NAMALWA (cell line): ENCODE measurements at places on chromosomes 5 and 9.

- DNase-seq: no peak
Observed at GRCh38 chr5:78763659-78764189, 115.2 kb upstream of the LHFPL2 start.

DNA sequence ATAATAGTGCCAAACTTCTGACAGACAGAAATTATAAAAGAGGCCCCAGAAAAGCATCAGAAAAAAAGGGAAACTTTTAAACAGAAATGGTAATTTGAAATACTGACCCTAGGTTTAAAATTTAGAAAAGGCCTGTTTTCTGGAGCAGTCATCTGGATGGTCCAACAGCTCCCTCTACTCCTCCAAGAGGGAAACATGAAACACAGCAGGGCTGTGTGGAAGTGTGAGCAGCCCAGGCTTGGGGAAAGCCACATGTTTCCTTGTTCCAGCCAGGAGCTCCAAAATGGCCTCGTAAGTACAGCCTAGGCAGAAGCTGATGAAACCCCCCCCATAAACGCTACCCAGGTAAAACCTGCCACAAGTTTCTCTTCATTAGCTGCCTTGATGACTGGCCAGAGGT is 499.3 kb upstream of the ADAMTS16 start:
- peak; percentile 42 for DNase-seq

DNA sequence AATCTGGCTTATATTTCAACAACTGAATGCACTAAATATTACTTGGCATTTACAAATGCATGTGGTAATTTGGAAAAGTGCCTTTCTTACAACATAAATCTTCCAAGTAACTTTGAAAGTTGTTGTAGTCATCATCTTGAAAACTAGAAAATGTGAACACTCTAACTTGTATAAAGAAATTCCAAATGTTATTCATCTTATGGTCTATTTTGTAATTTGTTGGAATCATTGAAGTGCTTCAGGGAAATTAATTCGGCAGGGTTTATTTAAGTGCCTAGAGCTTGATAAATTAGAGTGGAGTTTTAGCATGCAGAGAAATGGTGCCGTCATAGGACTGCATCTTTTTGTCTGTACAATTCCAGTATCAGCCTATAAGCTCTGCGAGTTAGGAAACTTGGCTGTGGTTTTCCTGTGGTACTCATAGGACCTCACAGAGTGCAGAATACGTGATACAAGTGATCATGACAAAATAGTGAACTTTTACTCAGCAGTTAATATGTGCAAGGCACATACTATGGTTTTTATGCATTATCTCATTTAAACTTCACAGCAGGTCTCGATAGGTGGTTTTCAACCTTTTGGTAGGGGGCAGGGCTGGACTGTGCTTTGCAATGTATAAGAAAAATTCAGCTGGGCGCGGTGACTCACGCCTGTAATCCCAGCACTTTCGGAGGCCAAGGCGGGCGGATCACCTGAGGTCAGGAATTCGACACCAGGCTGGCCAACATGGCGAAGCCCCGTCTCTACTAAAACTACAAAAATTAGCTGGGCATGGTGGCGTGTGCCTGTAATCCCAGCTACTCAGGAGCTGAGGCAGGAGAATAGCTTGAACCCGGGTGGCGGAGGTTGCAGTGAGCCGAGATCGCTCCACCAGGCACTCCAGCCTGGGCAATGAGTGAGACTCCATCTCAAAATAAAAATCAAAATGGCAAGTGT is 79.6 kb downstream of the RAI14 start:
- no peak for DNase-seq

GRCh38 chr9:136696502-136696901 is 9.2 kb upstream of the AGPAT2 start:
- DNase-seq: no peak

DNA sequence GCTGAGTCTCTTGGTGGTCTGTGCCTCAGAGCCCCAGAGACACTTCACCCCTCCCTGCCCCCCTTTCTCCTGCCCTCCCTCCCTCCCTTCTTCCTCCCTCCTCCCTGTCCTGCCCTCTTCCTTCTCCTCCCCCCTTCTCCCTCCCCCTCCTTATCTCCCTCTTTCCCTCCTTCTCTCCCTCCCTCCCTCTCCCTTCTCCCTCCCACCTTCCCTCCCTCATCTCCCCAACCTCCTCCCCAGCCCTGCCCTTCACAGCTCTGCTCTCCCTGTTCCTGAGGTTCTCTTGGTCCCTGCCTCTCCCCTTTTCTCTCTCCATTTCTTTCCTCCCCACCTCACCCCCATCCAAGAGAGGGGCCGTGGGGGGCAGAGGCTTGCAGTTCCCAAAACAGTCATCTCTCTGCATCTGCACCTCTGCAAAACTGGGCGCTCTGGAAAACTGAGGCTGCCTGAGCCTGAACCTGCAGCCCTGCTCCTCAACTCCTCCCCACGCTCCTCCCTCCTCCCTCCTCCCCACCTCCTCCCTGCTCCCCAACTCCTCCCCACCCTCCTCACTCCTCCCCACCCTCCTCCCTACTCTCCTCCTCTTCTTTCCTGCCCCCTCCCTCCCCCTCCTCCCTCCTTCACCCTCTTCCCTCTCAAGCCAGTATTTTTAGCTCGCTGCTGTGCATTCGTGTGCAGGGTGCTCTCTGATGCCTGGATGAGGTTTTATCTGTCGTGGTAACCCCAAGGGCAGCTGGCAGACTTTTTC is 219.1 kb downstream of the C9orf50 start:
- no peak for DNase-seq

DNA sequence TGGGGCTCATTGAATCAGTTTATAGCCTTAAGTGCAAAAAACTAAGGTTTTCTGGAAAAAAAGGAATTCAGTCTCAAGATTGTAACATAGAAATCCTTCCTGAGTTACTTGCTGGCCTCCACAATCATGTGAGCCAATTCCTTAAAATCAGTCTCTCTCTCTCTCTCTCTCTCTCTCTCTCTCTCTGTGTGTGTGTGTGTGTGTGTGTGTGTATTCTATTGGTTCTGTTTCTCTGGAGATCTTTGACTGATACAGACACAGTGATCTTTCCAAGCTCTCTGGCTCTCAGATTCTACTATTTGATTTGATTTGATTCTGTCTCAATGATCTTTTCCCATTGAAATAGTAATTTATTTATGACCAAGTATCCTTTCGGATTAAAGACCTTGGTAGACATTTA is 74.6 kb downstream of the CFAP95 start:
- DNase-seq: no peak

GRCh38 chr5:147169901-147170300 is 64.9 kb upstream of the STK32A start:
- DNase-seq: no peak

DNA sequence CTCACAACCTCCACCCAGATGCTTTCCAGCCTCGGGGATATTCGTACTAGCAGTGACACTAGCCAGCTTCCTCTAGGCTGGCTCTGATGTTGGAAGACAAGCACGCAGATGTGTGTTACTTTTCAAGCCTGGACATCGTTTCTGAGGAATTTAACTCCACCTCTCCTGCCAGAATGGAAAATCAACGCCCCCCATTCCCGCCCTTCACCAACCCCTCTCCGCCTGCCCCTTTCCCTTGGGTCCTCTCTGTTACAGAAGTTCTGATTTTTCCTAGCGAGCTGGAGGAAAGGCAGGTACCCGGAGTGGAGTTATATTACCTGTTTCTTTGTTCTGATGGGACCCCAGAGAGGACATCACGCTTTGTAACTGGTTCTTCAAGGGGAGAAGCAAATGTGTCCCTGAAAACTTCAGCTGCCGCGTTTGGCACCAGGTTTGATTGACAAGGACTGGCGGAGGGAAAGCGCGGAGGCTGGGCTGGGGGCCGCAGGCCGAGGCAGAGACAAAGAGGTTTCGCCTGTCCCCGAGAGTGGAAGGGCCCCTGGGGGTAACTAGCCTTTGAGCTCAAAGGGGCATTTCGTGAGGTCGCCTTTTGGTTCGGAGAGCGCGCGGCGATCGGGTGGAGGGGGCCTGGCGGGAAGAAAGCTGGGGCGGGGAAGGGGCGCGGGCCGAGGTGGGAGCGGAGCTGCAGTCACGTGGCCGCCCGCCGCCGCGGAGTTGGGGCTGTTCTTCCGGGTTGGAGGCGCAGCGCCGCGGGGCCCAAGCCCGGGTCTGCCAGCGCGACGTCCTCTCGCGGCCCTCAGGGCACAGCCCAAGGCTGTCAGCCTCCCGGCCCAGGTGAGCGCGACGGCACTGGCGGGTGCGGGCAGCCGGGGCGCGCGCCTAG is at the start of gene NNT:
Gene NNT (plus strand): TSS at position 720 of the 883 bp plus-strand sequence. CDS start 6,016 bp downstream, outside the sequence.
- peak; percentile 77 for DNase-seq

DNA sequence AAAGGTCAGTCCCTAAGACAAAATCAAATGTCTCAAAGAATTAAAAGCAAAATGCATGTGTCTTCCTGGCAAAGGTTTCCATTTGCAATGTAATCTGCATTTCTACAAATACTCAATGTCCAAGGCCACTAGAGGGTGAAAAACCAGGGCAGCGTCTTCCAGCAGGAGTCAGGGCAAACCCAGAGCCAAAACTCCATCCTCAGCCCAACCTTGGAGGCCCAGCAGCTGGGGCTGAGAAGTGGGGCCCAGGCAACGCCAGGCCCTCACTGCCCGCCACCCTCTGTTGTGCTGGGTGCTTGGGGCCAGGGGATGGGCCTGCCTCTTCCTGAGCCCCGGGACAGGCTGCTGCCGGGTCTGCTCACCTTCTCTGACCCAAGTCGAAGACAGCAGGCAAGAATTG is 200.1 kb downstream of the PAX5 start:
- DNase-seq: peak; percentile 26

- DNase-seq: no peak
Observed at GRCh38 chr5:165152058-165152457, 1646.6 kb downstream of the MAT2B start.

DNA sequence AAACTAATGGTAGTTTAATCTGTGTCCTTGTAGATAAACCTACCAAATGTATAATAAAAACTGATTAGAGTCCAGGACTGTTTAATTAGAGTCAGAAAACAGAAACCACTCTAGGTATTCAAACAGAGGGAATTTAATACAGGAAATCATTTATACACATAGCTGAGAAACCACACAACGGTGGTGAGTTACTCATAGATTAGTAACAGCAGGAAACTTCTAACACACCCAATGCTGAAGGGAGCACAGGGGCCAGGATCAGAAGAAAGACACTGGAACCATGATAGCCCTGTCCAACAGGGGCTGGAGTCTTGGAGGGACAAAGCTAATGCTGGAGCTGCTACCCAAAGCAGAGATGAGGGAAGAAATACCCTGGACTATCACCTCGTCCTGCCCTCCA is 321.0 kb downstream of the ACTL7B start:
- DNase-seq: no peak

GRCh38 chr5:176847148-176847547 is 36.8 kb downstream of the UNC5A start:
- DNase-seq: no peak

DNA sequence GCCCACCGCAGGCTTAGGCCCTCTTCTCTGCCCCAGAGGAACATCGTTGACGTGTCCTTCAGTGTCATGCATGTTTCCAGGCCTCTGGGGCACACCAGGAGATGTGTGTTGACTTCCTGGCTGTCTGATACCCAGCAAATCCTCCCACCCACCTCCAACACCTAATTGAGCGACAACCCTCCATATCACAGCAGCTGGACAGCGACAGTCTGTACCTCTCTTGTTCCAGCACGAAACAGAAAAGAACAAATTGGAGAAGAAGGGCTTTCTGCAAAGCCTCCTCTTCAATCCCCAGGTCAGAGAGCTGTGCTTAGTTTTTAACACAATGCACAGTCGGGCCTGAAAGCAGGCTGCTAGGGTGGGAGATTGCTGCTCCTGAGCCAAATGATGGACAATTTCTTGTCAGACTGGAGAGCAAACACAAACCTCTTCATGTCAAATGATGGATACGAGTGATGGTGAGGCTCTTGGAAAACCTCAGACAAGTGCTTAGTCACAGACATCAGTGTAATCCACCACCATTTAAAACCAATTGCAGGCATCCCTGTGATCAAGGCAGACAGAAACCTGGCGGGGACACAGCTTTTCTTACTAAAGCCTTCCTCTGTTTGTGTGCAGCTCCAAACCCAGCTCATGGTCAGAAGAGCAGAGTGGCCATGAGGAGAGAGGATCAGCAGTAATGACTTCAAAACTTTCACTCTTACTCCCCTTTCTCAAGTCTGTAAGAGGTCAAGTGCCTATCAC is 110.6 kb downstream of the EBF1 start:
- no peak for DNase-seq

- DNase-seq: no peak
Observed at GRCh38 chr5:65305913-65306312, 175.8 kb downstream of the ADAMTS6 start.

- no peak for DNase-seq
Observed at GRCh38 chr5:126707080-126707479, 69.9 kb upstream of the LMNB1 start.

GRCh38 chr9:127854184-127854806 is at the start of gene ENG:
Gene ENG, minus strand, starts transcription at chr9:127854658. Its CDS starts 303 bp downstream, at chr9:127854355.
- DNase-seq: no peak

DNA sequence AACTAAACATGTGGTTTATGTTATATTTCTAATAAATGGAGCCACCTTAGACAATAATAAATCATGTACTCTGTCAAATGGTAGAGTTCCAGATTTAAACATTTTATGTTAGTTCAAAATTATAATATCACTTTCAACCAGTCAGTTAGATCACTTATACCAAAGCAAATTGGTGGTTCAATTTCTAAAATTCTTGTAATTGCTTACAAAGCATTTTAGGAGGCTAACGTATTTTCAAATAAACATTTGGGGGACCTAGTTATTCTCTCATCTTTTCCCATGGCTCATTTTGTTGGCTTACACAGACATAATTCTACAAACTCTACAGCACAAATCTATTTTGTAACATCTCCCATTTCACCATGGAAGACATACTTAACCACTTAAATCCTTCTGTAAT is 39.9 kb downstream of the EDIL3 start:
- DNase-seq: no peak

DNA sequence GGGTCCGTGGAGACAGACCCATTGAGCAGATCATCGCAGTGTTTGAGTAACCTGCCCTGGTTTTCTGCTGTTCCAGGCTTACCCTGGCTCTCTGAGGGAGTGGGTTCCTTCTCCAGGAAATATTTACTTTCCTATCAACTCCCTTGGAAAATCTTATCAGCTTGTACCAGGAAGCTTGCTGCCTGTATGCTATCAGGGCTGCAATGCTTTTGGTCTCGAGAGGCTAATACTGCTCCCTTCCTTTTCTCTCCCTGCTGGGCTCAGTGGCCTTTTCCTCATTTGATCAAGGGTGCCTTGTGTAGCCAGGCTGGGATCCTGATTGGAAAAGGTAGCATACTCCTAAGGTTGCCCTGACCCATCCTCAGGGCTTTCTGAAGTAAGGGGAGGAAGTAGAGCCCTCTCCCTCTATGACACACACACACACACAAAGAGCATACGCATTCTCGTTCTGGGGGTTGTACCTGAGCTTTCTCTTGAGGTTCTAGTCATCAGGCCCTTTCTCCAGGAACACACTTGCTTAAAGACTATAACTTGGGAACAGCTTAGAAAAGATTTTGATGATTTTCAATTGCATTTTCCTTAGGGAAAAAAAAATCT is 41.6 kb downstream of the CYSTM1 start:
- no peak for DNase-seq

- peak; percentile 80 for DNase-seq
Observed at GRCh38 chr5:54217826-54218503, 92.4 kb downstream of the ARL15 start.

DNA sequence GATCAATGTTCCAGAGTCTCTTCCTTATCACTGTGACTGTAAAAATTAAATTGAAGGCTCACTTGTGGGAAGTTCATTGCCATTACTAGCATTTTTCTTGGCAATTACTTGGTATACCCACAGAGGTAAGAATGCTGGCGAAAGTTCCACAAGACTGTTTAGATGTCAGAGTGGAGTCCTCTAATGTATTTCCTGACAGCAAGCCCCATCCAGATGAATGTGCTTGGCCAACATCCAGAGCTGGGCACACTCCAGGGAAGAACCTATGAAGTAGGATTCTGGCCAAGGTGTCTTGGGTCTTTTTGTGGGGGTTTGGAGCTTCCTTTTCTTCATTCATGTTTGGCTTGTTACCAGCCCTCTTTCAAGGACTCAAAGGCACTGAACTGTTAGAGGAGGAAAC is 473.6 kb downstream of the DMAC1 start:
- no peak for DNase-seq
